ENCODE measurements at places on chromosomes 1 and 21.

GRCh38 chr1:180213401-180214170, 16.5 kb upstream of the LHX4 start:
- peak; percentile 28 for DNase-seq

- no peak for DNase-seq
Measured at GRCh38 chr1:218403300-218403699, 58.2 kb downstream of the TGFB2 start.

GRCh38 chr1:60662486-60663044, 419.8 kb upstream of the NFIA start:
- no peak for DNase-seq

DNA sequence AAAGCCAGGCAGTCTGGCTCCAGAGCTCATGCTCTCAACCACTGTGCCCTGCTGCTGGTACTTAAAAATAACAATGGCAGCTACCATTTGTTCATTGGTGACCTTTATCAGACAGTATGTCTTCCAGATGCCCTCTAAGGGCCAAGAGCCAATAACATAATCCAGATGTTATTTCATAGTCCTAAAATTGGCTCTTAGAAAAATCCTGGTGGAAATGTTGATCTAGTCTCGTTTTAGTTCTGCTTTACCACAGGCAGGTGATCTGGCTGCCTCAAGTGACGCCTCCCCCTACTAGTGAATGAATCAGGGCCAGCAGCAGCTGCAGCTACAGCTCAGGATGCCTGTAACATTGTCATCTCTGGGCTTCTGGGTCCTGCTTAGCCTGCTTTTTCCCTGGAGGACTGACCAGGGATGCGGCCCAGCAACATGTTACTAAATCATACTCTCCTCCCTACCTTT, 12.6 kb upstream of the HMGN2 start:
- DNase-seq = no peak

DNA sequence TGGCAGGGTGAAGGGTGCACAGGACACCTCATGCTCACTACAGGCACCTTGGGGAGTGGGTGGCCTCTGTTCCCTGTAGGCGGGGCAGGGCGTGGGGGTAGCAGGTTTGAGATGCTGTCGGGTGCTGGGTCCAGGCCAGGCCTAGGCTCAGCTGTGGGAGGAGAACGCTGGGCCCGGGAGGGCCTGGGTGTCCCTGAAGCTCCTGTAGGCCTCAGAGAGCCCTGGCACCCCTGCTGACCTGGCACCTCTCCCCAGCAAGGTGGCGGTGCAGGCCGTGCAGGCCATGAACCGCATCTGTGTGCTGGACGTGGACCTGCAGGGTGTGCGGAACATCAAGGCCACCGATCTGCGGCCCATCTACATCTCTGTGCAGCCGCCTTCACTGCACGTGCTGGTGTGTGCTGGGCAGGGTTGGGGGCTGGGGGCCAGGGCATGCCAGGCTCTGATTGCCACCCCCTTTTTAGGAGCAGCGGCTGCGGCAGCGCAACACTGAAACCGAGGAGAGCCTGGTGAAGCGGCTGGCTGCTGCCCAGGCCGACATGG, 2.5 kb upstream of the GJC2 start:
- DNase-seq = no peak

GRCh38 chr1:110203021-110203661, 7.0 kb upstream of the KCNC4 start:
- peak; percentile 68 for DNase-seq

- DNase-seq = no peak
Measured at GRCh38 chr21:44623575-44623974, 3.3 kb upstream of the KRTAP10-9 start.

DNA sequence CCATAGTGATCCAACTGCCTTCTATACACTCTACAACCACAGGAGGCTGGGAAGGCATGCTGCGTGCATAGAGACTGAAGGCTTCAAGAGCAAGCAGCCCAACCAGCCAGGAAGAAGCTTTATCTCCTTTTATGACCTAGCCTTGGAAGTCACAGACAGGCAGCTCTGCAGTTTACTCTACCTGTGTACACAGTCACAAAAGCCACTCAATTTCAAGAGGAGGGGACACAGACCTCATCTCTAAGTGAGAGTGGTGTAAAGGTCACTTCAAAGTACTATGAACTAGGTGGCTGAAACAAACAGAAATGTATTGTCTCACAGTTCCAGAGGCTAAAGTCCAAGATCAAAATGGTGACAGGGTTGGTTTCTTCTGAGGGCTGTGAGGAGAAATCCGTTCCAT, 69.6 kb upstream of the GJB5 start:
- DNase-seq = no peak

- peak; percentile 31 for DNase-seq
Measured at GRCh38 chr1:11337580-11338073, 64.6 kb downstream of the UBIAD1 start.

- DNase-seq = no peak
Measured at GRCh38 chr1:247301176-247301540, 30.5 kb downstream of the ZNF496 start.

GRCh38 chr1:197247465-197247864, 20.6 kb upstream of the CRB1 start:
- no peak for DNase-seq

DNA sequence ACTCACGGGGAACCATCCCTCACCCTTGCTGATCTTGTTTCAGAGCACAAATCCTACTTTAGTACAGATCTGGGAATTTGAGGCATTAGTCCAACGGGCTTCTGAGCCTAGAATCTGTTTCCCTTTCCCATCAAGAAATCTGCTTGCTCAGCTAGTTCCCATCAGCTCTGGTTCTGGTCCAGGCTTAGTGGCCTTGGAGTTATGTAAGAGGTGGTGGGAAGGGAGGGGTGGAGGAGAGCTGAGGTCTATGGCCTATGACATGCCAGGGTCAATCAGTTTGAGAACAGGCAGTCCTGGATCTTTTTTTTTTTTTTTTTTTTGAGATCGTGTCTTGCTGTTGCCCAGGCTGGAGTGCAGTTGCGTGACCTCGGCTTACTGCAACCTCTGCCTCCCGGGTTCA, 4.1 kb downstream of the GSTM1 start:
- no peak for DNase-seq
